Adrenal gland (tissue), 19 donors: ENCODE measurements at places on chromosomes 2 and 18. TPM values are rescaled to one million over a fixed set of nuclear protein-coding genes. Genes with fewer than 3 reads are reported as not detected.

GRCh38 chr2:179373816-179374215 lies 109.2 kb upstream of the SESTD1 start:
- no peaks in the 10 kb centered on the region for H3K27me3 ChIP-seq
- no peak overlapping the region for H3K27ac ChIP-seq
- H3K4me1 ChIP-seq, result no peaks in the 10 kb centered on the region
- no peaks in the 10 kb centered on the region for H3K36me3 ChIP-seq
- H3K4me3 ChIP-seq, result no peak overlapping the region

DNA sequence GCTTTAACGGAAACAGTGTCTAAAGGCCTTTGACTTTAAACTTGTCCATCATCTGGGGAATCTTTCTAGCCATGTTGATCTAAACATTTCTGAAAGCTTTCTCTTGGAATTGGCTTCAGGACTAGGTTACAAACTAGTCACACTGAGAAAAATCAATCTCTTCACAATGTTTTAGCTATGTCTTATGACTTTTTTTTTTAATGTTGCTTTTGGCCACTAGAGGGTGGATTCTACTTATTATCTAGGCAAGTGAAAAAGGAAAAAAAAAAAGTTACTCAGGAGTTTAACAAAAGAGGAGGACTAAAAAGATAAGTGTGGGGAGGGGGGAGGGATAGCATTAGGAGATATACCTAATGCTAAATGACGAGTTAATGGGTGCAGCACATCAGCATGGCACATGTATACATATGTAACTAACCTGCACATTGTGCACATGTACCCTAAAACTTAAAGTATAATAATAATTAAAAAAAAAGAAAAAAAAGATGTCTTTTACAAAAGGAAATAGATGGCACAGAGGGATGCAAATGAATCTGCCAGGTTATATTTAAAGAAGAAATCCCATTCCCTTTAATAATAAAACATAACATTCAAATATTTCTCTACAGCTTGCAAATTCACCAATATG lies 160.4 kb upstream of the PID1 start:
- no peak for DNase-seq
- no peaks in the 10 kb centered on the region for H3K27me3 ChIP-seq
- H3K27ac ChIP-seq, result no peak overlapping the region
- H3K36me3 ChIP-seq, result no peaks in the 10 kb centered on the region
- no peak overlapping the region for H3K4me3 ChIP-seq
- peaks cover 10% of the 10 kb centered on the region for H3K4me1 ChIP-seq

GRCh38 chr2:46393865-46394264 lies 85.5 kb upstream of the TMEM247 start:
- H3K27me3 ChIP-seq, result no peaks in the 10 kb centered on the region
- DNase-seq, result no peak
- H3K4me1 ChIP-seq, result no peaks in the 10 kb centered on the region
- H3K4me3 ChIP-seq, result no peak overlapping the region

DNA sequence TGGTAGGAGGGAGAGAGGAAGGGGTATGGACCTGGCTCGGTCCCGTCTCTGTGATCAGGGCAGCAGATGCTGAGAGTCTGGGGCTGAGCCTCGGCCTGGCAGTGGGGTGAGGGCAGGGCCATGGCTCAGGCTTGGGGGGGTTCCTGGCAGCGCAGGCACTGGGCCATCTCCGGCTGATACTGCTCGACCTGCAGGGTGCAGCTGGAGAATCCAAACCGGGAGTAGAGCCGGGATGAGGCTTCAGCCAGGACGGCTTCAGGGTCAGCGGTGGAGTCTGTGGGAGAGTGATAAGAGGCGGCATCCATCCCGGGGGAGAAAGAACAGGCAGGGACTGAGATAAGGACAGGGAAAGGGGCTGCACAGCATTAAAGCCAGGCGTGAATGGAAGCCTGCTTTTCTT lies 7.7 kb downstream of the SLC30A3 start:
- no peak overlapping the region for H3K4me3 ChIP-seq
- peak; percentile 35 for DNase-seq
- no peak overlapping the region for H3K27ac ChIP-seq

GRCh38 chr18:11108947-11109346 lies 40.4 kb downstream of the PIEZO2 start:
- H3K36me3 ChIP-seq, result no peaks in the 10 kb centered on the region
- no peak overlapping the region for H3K27ac ChIP-seq

GRCh38 chr18:59986139-59986538 lies 86.3 kb downstream of the PMAIP1 start:
- H3K36me3 ChIP-seq, result no peaks in the 10 kb centered on the region
- no peak overlapping the region for H3K4me3 ChIP-seq
- no peaks in the 10 kb centered on the region for H3K4me1 ChIP-seq
- no peak for DNase-seq
- no peak overlapping the region for H3K27ac ChIP-seq

DNA sequence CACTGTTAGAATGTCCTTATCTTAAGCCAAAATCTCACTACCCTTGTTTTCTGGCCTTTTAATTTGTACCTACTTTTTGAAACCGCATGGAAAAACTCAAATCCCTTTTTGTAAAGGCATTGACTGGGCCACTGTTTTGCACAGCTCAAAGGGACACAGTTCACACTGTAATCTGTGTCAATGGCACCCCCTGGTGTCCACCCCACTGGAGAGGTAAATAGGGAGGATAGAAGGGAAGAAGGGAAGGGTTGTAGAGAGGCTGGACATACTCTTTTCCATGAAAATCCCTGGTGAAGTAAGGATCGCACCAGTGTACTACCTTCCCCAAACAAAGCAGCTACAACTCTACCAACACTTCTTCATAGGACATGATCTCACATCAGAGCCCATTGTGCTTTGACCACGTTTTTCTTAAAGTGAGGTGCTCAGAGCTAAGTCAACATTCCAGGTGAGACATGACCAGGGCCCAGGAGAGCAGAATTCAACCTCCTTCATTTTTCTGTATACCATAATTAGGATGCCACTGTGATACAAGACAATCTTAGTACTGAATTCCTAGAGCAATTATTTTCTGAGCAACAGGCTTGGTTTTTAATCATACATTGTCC lies 92.4 kb upstream of the RMDN2 start:
- no peaks in the 10 kb centered on the region for H3K36me3 ChIP-seq
- H3K27me3 ChIP-seq, result no peaks in the 10 kb centered on the region
- DNase-seq, result peak; percentile 92
- H3K27ac ChIP-seq, result no peak overlapping the region
- peaks cover 8% of the 10 kb centered on the region for H3K4me1 ChIP-seq
- H3K4me3 ChIP-seq, result no peak overlapping the region

DNA sequence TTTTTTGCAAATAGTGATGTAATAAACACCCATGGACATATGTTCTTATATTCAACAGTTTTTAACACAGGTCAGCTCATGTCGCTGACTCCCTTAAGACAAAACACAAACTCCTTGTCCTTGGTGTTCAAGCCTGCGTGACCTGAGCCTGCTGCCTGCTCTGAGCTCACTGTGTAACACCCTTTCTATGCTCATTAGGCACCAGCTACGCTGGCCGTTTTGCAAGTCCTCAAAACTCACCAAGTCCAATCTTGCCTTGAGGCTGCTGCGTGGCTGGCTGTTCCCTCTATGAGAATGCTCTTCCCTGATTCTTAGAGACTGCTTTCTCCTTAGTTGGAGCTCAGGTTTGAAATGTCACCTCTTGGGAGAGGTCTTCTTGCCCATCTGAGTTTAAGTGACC lies 100.5 kb upstream of the GLI2 start:
- H3K4me3 ChIP-seq, result no peak overlapping the region
- H3K4me1 ChIP-seq, result no peaks in the 10 kb centered on the region
- H3K27me3 ChIP-seq, result no peaks in the 10 kb centered on the region
- DNase-seq, result no peak
- no peaks in the 10 kb centered on the region for H3K36me3 ChIP-seq

GRCh38 chr2:124875627-124876244 lies 850.6 kb downstream of the CNTNAP5 start:
- H3K4me3 ChIP-seq, result no peak overlapping the region
- H3K27ac ChIP-seq, result no peak overlapping the region
- H3K36me3 ChIP-seq, result no peaks in the 10 kb centered on the region
- DNase-seq, result no peak

Gene DOK6
- total RNA-seq, result 1.3 TPM

Gene SCG2
- total RNA-seq, result 19.2 TPM

Gene EVA1A
- 2.0 TPM for total RNA-seq
